Forelimb muscle (tissue), 1 donor: ENCODE measurements at places on chromosomes 3 and 15. TPM values are rescaled to one million over a fixed set of nuclear protein-coding genes. Genes with fewer than 3 reads are reported as not detected.

DNA sequence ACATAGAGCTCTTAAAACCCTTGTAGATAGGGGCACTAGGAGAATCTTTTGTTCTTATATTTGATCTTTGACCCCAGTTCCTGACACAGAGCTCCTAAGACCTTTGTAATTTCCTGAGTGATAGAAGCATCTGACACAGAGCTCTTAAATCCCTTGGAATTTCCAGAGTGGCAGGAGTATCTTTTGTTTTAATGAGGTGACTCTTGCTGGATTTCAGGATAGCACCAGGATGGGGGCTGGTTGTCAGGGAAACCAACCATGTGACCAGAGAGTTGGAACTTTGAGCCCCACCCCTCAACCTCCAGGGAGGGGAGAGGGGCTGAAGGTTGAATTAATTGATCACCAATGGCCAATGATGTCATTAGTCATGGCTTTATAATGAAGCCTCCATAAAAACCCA lies 47.6 kb upstream of the ST8SIA2 start:
- no peak for DNase-seq

GRCh38 chr15:35867356-35867755 lies 321.4 kb upstream of the DPH6 start:
- no peak for DNase-seq

- no peak for DNase-seq
Measured at GRCh38 chr15:77627581-77627980, 5.1 kb downstream of the LINGO1 start.

DNA sequence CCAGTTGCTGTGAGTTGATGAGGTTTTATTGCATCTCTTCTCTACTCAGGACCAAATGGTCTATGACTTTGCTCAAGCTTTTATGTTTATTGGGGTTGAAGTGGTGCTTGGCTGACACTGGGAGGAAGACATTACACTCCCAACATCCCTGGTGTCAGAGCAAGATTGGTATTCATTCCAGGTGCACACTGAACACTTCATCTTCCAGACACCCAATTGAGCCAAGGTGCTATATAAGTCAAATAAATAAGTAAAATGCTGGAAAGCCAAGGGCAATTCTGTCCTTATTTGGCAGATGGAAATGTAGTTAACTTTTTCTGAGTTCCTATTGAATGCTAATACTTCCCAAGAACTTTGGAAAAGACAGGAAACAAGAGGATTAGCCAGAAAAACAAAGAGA lies 53.2 kb upstream of the CDV3 start:
- no peak for DNase-seq

Gene TBC1D21
- not detected for polyA plus RNA-seq

Gene ARL14
- polyA plus RNA-seq, result not detected

DNA sequence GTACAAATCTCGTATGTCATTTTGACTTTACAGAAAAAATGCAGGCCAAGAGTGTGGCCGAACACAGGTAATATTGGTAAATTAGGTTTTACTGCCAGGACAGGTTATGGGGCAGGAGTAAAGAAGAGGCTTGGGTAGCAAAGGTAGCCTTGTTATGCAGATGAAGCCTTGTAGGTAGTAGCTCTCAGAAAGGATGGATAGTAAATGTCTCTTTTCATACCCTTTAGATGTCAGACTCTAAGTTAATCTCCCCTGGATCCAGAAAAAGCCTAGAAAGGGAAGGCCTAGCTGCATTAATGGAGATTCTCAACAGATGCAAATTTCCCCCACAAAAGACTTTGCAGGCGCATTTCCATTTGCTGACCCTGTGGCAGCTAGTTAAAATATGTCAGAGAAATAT lies 1445.1 kb upstream of the CADM2 start:
- DNase-seq, result no peak

Gene TUSC7
- polyA plus RNA-seq, result not detected

- DNase-seq, result no peak
Measured at GRCh38 chr15:66720206-66721010, 18.4 kb downstream of the SMAD6 start.

DNA sequence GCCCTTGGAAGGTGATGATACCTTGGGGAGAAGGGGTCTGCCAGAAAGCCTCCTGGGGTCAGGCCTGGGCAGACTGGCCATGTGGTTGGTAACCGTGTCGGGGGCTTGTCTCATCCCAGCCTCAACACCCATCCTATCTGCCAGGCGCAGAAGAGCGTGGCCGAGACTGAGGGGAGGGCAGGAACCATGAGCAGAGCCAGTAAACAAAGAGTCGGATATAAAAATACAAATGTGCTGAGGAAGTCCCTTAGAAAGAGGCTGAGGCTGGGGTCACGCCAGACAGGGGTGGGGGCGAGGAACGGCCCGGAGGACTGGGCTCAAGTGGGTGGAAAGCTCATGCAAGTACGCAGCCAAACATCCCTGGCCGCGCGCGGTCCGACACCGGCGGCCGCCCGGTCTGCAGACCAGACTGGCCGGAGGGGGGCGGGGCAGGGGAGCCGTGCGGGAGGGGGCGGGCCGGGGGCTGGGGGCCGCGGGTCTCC lies 1.9 kb downstream of the CAMK2N2 start:
- DNase-seq, result no peak
